A549 treated with GW870086 at 1 μM for 4 hours (cell line): ENCODE measurements at places on chromosomes 2 and 18. TPM values are rescaled to one million over a fixed set of nuclear protein-coding genes. Genes with fewer than 3 reads are reported as not detected.

TLX2 gene
- total RNA-seq = 0.19 to 0.36 TPM (median 0.28 TPM) in 5 replicates

PPIG gene
- 28.9 to 41.3 TPM (median 37.7 TPM) in 5 replicates for total RNA-seq

REG1A gene
- not detected in 5 replicates for total RNA-seq

GMCL1 gene
- 6.6 to 12.1 TPM (median 9.9 TPM) in 5 replicates for total RNA-seq

SNTG2 gene
- total RNA-seq = not detected in 5 replicates

SRBD1 gene
- total RNA-seq = 7.8 to 9.0 TPM (median 8.4 TPM) in 5 replicates

SCTR gene
- not detected in 5 replicates for total RNA-seq

UGT1A10 gene
- 0.07 to 0.49 TPM (median 0.11 TPM) in 4 of 5 replicates, not detected in the other for total RNA-seq

SPATA3 gene
- not detected in 5 replicates for total RNA-seq

CCDC102B gene
- 0.17 to 0.97 TPM (median 0.37 TPM) in 5 replicates for total RNA-seq

GCG gene
- not detected in 5 replicates for total RNA-seq

TRABD2A gene
- total RNA-seq = 8.4 to 13.6 TPM (median 13.4 TPM) in 5 replicates

RAB27B gene
- 8.1 to 12.4 TPM (median 9.0 TPM) in 5 replicates for total RNA-seq

OSR1 gene
- total RNA-seq = 6.3 to 10.3 TPM (median 7.0 TPM) in 5 replicates

SLC66A3 gene
- total RNA-seq = 35.7 to 39.6 TPM (median 37.6 TPM) in 5 replicates

MOGAT1 gene
- not detected in 5 replicates for total RNA-seq

SULT1C4 gene
- not detected in 5 replicates for total RNA-seq

PCARE gene
- not detected in 5 replicates for total RNA-seq

OTX1 gene
- total RNA-seq = 1.8 to 4.3 TPM (median 3.8 TPM) in 5 replicates

CDH19 gene
- 0.52 to 1.2 TPM (median 1.0 TPM) in 5 replicates for total RNA-seq

E2F6 gene
- total RNA-seq = 24.0 to 26.4 TPM (median 24.3 TPM) in 5 replicates

SLC23A3 gene
- total RNA-seq = 0.39 to 1.6 TPM (median 0.51 TPM) in 5 replicates

FAM237A gene
- not detected in 5 replicates for total RNA-seq

SMYD5 gene
- 51.4 to 55.4 TPM (median 53.6 TPM) in 5 replicates for total RNA-seq

LBX2 gene
- 1.8 to 4.3 TPM (median 3.0 TPM) in 5 replicates for total RNA-seq

RAB17 gene
- total RNA-seq = 0.16 to 0.71 TPM (median 0.34 TPM) in 5 replicates

ST6GAL2 gene
- 15.0 to 22.9 TPM (median 17.5 TPM) in 5 replicates for total RNA-seq

PROC gene
- 4.0 to 4.6 TPM (median 4.2 TPM) in 5 replicates for total RNA-seq

HOXD11 gene
- 6.5 to 7.7 TPM (median 6.6 TPM) in 5 replicates for total RNA-seq

FOXI3 gene
- 0.06 TPM in 1 of 5 replicates, not detected in the others for total RNA-seq

RGPD4 gene
- 0.03 to 0.09 TPM (median 0.06 TPM) in 4 of 5 replicates, not detected in the other for total RNA-seq

BMPR2 gene
- total RNA-seq = 9.0 to 15.0 TPM (median 13.7 TPM) in 5 replicates

CHRNG gene
- total RNA-seq = not detected in 5 replicates

CYP1B1 gene
- total RNA-seq = 6.4 to 9.8 TPM (median 7.3 TPM) in 5 replicates

FER1L5 gene
- total RNA-seq = not detected in 5 replicates

RFX8 gene
- not detected in 5 replicates for total RNA-seq

GULP1 gene
- 27.3 to 36.7 TPM (median 29.4 TPM) in 5 replicates for total RNA-seq

RTP5 gene
- not detected in 5 replicates for total RNA-seq

MSGN1 gene
- not detected in 5 replicates for total RNA-seq

TSPYL6 gene
- total RNA-seq = not detected in 5 replicates

PLA2R1 gene
- total RNA-seq = 2.0 to 2.7 TPM (median 2.3 TPM) in 5 replicates

POTEJ gene
- not detected in 5 replicates for total RNA-seq

SYT4 gene
- not detected in 5 replicates for total RNA-seq

SERPINB13 gene
- total RNA-seq = not detected in 5 replicates

DNAJC5G gene
- not detected in 5 replicates for total RNA-seq

FHOD3 gene
- total RNA-seq = 2.6 to 3.9 TPM (median 3.3 TPM) in 5 replicates

CAPN13 gene
- total RNA-seq = 0.14 to 0.15 TPM in 2 of 5 replicates, not detected in the others

ABCG5 gene
- total RNA-seq = not detected in 5 replicates

MLPH gene
- 236 to 318 TPM (median 297 TPM) in 5 replicates for total RNA-seq

PLB1 gene
- total RNA-seq = 0.99 to 1.8 TPM (median 1.6 TPM) in 5 replicates

XPO1 gene
- 95.8 to 134 TPM (median 119 TPM) in 5 replicates for total RNA-seq

CERKL gene
- total RNA-seq = 0.13 to 0.51 TPM (median 0.23 TPM) in 5 replicates

IL36B gene
- total RNA-seq = 0.13 TPM in 1 of 5 replicates, not detected in the others

MPPE1 gene
- 17.2 to 21.9 TPM (median 19.0 TPM) in 5 replicates for total RNA-seq

MEIS1 gene
- total RNA-seq = 1.8 to 2.4 TPM (median 2.0 TPM) in 5 replicates
